ENCODE measurements at places on chromosomes 6 and 20.

- DNase-seq: no peak
Observed at GRCh38 chr6:42051268-42051653, 937 bp downstream of the TAF8 start.

GRCh38 chr20:13280609-13281324 lies 59.7 kb downstream of the ISM1 start:
- no peak for DNase-seq

DNA sequence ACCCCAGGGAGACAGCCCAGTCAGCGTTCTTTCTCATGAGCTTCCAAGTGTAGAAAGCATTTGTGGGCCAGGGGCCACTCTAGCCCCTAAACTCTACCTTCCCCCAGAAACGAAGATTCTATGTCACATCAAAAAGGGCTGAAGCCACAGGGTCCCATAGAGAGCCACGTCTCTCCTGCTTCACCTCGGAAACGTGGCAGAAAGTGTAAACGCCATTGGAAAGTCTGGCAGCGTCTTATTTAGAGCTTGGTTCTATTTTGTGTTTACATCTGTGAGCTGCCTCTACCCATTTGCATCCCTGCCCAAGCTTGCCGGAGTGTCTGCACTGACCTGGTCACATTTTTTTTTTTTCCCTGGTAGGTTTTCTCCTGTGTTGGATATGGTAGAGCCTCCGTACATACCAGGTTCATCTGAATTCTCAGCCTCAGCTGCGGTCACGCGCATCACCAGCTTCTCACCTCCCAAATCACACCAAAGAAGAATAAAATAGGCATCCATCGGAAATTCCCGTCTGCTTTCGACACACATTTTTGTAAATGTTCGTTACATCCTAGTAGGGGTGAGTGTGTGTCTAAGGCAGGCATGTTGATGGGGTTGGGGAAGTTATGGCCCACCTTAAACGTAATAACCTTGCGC lies 62.6 kb downstream of the NPEPL1 start:
- no peak for DNase-seq

GRCh38 chr6:32102255-32102654 lies 6.9 kb downstream of the TNXB start:
- DNase-seq: no peak

- DNase-seq: peak; percentile 79
Observed at GRCh38 chr20:4014031-4014474, 1.3 kb downstream of the RNF24 start.

All from adrenal gland (tissue), 19 donors.